ENCODE measurements at places on chromosomes 7 and 10. TPM values are rescaled to one million over a fixed set of nuclear protein-coding genes. Genes with fewer than 3 reads are reported as not detected.

DNA sequence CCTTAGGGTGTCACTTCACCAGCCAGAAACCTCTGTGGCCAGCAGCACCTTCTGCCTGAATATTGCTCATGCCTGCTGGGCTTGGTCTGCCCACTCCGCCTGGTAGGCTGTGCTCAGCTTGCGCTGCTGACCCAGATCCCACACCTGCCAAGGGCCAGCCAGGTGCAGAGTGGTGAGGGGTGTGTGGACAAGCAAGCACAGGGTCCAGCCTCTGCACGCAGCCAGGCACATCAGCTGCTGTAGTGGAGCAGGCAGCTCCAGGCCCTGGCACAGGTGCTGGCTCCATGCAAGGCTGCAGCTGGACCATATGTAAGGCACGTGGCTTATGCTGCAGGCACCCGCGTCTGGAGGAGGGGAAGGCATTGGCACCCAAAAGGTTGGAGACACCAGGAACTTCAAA lies 567.4 kb downstream of the INHBA start:
- DNase-seq = no peak

MNX1 gene
- 86.5 TPM for total RNA-seq

CDK6 gene
- total RNA-seq = 29.1 TPM

LRGUK gene
- 2.6 TPM for total RNA-seq

- DNase-seq = no peak
Measured at GRCh38 chr7:136183981-136184380, 206.8 kb upstream of the MTPN start.

DNA sequence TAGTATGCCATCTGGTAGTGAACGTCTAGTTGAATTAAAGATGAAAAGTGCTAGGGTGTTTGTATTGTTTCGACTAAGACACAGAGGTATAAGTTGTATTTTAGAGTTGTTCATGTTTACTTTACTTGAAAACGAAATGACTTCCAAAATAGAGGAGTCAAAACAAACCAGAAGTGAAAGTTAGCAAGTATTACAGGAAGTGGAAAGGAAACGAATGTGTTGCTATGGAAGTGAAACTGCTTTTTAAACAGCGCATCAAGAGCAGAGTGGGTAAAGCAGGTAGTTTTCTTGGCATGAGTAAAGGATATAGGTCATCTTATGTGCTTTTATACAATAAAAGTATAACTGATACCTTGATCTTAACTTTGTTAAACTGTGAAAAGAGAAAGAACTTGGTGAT lies 20.0 kb upstream of the GALNTL5 start:
- DNase-seq = no peak

DNA sequence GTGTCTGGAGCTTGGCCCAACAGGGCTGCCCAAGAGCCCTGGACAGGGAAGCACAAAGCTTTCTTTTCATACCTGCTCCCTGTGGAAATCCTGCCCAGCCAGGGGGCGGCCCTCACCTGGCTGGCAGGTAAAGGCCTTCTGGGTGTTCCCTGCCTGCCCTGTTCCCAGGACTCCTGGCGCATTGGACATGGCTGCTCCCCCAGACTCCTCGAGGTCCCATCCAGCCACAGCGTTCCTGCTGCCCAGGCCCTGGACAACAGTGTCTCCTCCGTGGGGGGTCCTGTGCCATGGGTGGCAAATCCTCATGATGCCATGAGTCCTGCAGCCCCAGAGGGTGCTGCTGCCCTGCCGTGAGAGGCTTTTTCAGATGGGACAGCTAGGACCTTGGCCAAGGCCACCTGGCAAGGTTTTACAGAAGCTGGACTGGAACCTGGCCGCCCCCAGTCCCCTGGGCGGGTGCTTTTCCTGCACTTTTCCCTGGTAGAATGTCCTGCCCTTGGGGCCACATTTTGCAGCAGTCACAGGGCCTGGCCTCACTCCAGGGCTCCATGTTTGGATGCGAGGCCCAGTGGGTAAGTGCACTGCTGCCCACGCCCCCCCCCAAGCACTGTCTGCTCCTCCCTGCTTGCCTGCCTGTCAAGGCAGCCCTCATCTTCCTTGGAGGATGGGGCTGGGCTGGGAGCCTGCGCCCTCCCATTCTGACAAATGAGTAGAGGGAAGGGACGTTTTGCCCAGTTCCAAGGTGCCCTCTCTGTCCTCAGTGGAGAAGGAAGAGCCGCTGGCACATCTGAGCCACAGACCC lies 60.7 kb downstream of the LHPP start:
- no peak for DNase-seq

GRCh38 chr10:78684947-78685346 lies 383.8 kb upstream of the ZMIZ1 start:
- DNase-seq = no peak

MYO3A gene
- 18.0 TPM for total RNA-seq

GRCh38 chr7:98879198-98879978 lies 1.1 kb downstream of the TRRAP start:
- no peak for DNase-seq
